Stimulated activated CD8-positive, alpha-beta memory T cell treated with anti-CD3 and anti-CD28 coated beads, Interleukin-4, amount 100 ng/mL, for 4 hours (primary cell): ENCODE measurements at places on chromosomes 5 and 9.

DNA sequence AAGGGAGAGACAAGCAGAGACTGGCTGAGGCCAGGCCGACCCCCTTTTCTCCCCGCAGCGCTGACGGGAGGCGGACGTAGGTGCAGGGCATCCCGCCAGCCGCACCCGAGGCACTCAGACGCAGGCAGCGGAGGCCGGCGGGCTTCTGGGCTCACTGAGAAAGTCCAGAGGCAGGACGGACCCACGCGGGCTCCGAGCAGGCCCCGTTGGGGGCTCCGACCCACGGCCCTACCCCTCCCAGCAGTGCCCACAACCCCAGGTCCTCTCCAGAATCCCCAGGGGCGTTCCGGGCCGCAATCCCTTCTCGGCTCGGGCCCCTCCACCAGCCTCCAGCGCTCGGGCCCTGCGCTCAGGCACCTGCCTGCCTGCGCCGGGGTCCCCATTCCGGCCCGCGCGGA lies 543 bp downstream of the MTMR12 start:
- DNase-seq = peak; percentile 7

DNA sequence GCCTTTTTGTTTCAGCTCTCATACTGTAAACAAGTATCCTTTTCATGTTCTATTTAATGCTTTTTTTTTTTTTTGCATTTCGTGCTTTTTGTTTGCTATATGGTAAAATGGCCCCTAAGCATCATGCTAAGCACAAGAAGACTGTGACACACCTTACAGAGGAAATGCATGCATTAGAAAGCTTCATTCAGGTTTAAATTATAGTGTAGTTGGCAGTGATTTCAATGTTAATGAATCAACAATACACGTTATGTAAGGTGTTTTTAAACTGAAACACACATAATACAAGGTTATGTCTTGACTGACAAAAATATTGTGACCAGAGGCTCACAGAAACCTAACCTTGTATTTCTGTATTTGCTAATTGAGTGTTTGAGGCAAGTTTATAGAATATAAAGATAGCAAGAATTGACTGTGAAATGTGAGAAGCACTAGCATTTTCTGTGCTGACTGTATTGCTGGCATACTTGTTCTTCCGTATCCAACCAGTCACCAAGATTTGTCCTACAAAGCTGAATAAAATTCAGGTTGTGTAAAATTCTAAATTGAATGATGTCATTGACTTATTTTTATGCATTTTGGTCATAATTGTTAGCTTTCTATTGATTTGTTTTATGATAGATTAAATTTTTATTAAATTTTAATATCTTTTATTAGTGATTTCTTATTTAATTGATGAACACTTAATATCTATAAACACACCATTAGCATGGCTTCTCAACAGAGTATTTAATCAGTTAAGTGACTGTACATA lies 4.1 kb downstream of the CFAP95 start:
- DNase-seq = no peak

DNA sequence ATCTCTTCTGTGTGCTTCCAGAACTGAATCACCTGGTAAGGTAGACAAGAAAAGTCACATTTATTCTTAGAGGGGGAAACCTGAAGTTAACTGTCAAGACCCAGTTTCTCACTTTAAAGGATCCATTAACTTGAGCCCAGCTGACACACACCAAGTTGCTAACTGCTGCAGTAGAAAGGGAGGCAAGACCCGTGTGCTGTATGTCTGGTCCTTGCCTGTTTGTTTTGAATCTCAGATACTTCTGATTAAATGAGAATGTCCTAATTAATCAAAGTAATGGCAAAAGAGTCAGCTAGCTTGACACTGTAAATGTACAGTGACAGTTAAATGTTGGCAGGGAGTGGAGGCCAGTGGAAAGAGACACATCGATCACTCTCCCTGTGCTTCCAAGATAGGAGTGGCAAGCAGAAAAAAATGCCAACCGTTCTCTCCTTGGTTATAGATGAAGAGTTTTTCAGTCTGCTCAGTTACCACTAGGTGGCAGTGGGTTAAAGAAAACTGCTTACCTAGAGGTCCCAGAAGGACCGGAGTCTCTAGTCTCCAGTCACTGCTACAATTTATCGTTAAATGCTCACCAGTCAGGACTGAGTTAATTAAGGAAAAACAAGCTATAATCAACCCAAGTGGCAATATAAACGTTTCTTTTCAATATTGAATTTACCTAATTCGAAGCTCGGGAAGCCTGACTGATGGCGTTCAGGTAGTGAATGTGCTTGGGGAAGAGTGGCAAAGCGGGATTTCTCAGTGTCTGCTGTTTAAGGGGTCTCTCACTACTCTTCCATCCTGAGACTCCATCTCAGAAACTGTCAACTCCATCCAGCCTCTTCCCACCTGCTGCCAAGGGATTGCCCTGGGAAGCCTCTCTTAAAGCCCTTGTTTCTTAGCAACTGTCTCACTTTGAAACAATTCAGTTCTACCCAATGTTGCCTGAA lies 18.4 kb downstream of the LSM11 start:
- no peak for DNase-seq

GRCh38 chr5:151740958-151741373 lies 17.5 kb downstream of the ATOX1 start:
- no peak for DNase-seq

GRCh38 chr9:129026442-129027223 lies 1.5 kb downstream of the SH3GLB2 start:
- no peak for DNase-seq

GRCh38 chr5:59361454-59361853 lies 532.1 kb downstream of the PDE4D start:
- DNase-seq = no peak

GRCh38 chr9:17117372-17117771 lies 17.5 kb upstream of the CNTLN start:
- no peak for DNase-seq

DNA sequence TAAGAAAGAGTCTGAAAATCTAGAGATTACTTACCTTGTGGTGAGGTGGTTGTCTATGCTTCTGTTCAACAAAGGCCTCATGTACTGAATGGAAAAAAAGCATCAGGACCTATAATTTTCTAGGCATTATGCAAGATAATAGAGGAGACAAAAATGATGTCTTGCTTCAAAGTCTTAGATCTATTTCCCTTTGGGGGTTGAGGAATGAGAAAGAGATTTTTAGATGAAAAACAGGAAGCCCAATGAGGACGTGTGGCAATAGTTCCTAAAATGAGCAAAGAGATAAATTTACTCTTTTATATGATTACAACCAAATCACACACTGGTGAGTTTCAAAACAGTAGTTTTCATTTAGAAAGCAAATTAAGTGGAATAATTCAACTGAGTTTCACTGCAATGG lies 99.5 kb downstream of the GHR start:
- DNase-seq = no peak

GRCh38 chr5:71757590-71758543 lies 38.8 kb downstream of the CARTPT start:
- DNase-seq = peak; percentile 6

DNA sequence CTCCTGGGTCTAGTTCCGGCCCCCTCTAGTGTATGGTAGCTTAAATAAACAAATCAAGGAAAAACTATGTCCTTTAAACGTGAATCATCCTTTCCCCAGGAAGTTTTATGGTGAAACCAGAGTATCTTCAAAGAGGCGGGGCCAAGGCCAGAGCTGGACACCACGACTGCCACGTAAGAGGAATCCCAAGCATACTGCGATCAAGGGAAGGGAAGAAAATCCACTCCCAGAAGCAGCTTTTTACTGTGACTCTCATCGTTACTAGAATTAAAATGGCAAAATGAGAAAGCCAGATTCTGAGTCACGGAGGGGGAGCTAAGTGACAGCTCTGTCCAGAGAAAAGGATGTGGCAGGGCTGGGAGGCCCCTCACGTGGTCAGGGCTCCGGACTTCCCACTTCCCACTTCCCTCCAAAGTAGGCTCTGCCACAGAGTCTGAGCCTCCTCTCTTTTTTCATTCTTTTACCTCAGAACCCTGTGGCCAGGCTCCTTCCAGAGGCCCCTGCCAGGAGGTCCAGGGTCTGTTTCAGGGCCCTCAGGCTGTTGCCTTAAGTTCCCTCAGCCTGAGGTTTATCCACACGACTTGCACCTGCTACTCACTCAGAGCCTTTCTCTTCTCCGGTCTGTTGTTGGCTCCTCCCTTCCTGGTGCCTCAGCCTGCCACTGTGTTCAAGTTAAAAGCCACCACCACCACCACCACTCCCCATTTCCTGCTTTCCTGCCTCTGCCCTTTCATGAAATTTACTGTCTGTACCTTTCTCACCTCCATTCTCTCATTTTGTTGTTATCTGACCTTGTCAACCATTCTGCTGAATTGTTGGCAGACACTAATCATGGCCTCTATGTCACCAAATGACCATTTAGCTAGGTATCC lies 1.4 kb upstream of the GLRX start:
- DNase-seq = peak; percentile 35
